ENCODE measurements at places on chromosomes 1 and 21. TPM values are rescaled to one million over a fixed set of nuclear protein-coding genes. Genes with fewer than 3 reads are reported as not detected.

- peak; percentile 83 for DNase-seq
These were observed 76.3 kb downstream of the UCK2 start for GRCh38 chr1:165903672-165904071.

Gene PRR9
- total RNA-seq, result not detected

DNA sequence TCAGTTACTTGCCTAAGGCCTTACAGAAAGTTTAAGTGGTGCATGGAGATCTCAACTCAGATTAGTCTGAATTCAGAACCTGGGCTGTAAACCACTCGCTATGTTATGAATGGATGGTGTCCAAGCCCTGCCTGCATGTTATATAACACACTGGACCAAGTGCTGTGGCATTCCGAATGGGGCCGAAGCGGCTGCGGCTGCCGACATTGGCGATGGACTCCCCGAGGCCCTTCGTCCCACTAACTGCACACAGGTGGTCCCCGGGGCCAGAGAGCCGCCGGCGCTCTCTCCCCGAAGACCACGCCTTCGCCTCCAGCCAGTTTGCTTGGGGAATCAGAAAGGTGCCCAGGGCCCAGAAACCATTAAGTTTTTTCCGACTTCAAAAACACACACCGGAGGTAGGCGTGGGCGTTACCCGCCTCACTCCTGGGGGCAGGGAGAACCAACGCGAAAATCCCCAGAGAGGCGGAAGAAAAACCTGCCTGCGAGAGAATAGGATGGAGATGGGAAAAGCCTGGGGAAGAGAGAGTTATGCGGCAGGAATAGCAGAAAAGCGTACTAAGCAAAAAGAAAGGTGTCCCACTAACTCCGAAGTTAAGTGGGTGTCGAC is 579 bp upstream of the TENT5C start:
- DNase-seq, result no peak

DNA sequence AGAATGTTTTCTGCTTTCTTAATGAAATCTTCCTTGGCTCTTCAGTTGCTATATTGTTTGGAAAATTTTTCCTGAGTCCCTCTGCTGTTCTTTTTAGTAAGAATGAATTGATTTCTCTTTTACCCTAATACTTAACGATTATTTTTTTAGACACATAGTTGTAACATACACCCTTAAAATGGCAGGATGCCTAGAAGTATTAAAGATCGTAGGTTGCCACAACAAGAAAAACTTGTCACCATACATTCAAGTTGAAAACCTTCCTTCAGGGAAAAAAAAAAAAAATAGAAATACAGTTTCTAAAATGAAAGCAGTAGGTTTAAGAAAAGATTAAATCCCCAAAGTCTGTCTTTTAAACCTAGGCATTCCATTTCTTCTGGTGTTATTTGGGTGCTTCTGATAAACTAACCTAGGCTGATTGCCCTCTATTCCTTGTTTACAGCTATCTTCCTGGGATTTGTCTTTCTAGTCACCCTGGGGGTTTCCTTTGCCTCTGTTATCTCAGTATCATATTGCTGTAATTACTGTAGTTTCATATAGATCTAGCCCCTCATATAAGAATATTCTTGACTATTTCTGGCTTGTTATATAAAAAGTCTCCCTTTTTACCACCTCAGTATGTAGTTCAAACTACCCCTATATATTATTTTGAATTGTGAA is 16.8 kb downstream of the SUCO start:
- no peak for DNase-seq

DNA sequence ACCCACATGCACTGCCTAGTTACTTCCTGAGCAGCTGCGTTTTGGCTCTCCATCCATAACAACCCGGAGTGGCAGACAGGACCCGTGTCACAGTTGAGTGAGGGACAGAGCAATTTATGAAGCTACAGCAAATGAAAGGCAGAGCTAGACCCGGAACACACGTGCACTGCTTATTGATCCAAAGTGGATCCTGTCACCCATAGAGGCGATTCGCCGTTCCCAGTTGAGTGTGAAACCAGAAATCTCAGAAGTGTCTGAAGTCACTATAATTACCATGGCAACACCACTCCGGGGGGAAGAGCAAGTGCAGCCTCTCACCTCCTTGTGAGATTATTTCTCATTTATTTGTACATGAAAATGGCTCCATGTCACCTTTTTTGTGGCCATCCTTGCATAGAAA is 365.2 kb downstream of the DSCAM start:
- DNase-seq, result no peak

DNA sequence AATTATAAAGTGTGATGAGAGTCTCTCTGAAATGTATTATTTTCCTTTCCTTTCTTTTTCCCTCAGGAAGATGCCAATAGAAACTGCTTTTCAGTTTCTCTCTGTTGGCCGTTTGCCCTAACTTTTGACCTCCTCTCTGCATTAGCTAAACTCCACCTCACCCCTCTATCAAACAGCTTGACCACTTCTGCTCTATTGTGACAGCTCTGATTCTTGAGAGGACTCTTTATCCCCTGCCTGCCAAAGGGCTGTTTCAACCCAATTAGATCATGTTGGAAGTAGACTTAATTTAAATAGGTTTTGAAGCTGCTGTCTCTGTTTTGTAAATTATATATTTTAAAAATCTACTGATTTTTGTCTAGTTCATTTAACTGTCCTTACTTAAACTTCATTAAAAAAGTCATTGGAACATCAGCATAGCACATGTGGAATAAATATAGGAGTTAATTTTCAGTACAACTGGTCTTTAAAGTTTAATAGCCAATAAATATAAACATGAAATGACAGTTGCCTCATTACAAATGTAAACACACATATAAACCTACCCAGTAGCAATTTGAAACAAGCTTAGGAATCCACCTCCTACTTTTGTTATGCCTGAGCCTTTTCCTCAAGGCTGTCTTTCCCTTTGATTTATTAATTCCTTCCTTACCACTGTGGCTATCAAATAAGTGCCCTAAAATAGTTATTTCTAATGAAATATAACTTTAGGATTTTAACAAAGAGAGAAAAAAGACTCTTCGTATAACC is 152.0 kb downstream of the CHRM3 start:
- DNase-seq, result no peak

Gene NPPB
- total RNA-seq, result not detected

GRCh38 chr1:178497903-178498478 is 1.2 kb upstream of the CLEC20A start:
- DNase-seq, result peak; percentile 30

Gene SPRR4
- not detected for total RNA-seq

- DNase-seq, result no peak
These were observed 68.9 kb downstream of the LRIG2 start for GRCh38 chr1:113141650-113142473.

DNA sequence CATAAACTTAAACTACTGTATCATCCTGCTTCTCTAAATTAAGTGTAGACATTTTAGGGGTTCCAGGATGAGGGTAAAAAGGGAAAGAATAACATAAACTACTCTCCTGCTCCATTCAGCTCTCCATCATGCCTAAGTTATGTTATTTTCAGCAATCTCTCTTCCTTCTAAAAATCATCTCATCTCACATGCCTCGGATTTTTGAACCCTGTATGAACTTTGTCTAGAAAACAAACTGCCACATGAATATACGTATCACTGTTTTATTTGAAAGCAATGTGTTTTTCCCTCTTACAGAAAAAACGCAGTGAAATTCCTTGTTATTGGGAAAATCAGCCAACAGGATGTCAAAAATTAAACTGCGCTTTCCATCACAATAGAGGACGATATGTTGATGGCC is 32.6 kb downstream of the ZBED6 start:
- no peak for DNase-seq

GRCh38 chr1:80214888-80215540 is 1208.5 kb upstream of the ADGRL4 start:
- no peak for DNase-seq

Gene FCGR2B
- total RNA-seq, result 11.6 TPM

DNA sequence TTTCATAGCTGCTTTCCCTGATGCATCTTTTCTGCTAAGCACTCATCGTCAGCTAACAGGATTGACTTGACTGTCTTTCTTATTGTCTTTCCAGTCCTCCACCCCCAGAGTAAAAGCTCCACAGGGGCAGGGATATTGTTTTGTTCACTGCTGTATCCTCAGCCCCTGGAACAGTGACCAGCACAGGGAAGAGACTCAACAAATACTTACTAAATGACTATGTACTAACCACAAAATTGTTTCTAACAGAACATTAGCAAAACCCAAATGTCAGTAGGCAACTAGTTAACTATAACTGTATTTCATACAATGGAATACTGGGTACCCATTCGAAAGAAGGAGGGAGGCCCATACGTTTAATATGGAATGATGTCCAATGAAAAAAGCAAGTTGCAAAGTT is 53.0 kb downstream of the BCAR3 start:
- no peak for DNase-seq

DNA sequence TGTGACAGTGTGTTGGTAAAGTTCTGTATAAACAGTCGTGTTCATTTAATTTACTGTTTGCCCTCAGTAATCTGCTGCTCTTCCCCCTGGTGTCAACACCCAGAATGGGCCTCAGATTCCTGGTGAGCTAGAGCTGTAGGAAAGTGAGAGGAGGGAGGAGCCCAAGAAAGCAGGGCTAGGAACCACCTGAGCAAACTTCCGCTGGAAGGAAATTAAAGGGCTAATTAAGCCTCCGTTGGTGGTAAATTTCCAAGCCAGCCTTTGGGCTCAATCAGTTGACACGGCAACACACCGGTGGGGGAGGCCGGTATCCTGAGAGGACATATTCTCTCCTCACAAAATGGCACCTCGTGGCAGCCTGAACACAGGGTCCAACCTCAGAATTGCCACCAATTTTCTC is 32.9 kb downstream of the RAB3B start:
- DNase-seq, result no peak

- DNase-seq, result no peak
These were observed at the start of gene PCSK9 for GRCh38 chr1:55039342-55040082. Gene PCSK9, plus strand, starts transcription at chr1:55039548. Its CDS starts 290 bp downstream, at chr1:55039838.

Gene CYP4Z1
- 3.5 TPM for total RNA-seq

GRCh38 chr1:36083635-36084496 is at the start of gene TEKT2:
Gene TEKT2, plus strand, starts transcription at chr1:36084094. Its CDS starts 828 bp downstream, at chr1:36084922.
- DNase-seq, result no peak

GRCh38 chr1:225554216-225554812 is 98.6 kb downstream of the ENAH start:
- no peak for DNase-seq

Gene HSD3B1
- 0.75 TPM for total RNA-seq

DNA sequence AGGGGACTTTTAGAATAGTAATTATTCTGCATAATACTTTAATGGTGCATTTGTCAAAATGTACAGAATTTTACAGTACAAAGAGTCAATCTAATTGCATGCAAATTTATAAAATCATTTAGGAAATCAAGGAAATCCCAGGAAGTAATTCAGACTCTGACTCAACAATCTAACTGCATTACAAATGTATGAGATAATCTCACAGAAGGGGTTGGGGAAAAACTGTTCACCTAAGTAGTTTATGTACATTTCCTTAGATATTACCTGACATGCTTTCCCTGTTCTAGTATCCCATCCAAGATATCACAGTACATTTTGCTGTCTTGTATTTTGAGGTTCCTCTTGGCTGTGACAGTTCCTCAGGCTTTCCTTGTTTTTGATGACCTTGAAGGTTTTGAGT is 4.7 kb downstream of the CRB1 start:
- DNase-seq, result no peak

Data from ureter (tissue), 1 donor.